HFF-Myc (cell line): ENCODE measurements at places on chromosomes 7 and 10.

- no peak for DNase-seq
Measured at GRCh38 chr10:89163265-89163995, 43.7 kb downstream of the CH25H start.

DNA sequence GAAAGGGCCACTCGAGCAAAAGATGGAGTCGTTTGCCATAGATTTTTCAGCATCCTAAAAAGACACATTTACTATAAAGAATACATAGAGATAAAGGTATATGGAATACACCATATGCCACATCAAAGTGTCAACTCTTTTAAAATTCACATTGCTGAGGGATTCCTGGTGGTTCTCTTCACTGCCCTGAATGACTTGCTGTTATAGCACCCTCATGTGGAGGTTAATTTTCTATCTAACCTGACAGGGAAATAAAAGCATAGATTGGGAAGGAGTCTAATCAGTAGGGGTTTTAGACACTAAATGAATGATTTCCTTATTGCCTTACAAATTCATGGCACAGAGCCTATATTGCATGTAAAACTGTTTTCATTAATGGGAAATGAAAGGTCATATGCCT is 25.9 kb downstream of the DNAH11 start:
- DNase-seq = no peak

- DNase-seq = no peak
Measured at GRCh38 chr7:77747178-77747577, 50.9 kb downstream of the RSBN1L start.

DNA sequence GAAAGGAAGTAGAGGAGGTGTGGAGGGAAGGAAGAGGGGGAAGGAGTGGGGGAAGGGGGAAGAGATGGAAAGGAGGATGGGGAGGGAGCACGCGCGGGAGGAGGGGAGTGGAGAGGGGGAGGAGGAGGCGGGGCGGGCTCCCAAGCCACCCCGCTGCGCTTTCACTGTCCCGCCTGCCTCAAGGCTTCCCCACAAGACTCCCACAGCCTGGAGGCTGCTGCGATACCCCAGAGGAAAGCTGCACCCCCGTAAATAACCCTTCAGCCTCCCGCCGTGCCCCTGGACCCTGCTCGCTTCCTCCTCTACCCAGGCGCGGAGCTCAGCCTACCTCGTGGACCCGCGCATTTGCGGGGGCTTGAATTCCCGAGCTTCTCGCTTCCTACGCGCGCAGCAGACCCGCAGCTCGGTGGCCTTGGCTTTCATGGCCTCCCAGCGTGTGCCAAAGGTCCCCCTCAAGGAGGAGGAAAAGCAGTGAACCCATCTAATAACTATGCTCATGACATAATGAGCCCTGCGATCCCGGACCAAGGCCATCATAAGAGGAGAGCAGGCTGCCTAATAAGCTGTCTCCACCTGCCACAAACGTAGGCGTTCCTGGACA is at the start of gene C10orf67:
TSS of gene C10orf67 (minus strand) at position 557 of the 601 bp plus-strand sequence. CDS start at position 534, 23 bp downstream.
- DNase-seq = no peak

GRCh38 chr7:117550625-117551024 is 70.8 kb downstream of the CFTR start:
- no peak for DNase-seq

DNA sequence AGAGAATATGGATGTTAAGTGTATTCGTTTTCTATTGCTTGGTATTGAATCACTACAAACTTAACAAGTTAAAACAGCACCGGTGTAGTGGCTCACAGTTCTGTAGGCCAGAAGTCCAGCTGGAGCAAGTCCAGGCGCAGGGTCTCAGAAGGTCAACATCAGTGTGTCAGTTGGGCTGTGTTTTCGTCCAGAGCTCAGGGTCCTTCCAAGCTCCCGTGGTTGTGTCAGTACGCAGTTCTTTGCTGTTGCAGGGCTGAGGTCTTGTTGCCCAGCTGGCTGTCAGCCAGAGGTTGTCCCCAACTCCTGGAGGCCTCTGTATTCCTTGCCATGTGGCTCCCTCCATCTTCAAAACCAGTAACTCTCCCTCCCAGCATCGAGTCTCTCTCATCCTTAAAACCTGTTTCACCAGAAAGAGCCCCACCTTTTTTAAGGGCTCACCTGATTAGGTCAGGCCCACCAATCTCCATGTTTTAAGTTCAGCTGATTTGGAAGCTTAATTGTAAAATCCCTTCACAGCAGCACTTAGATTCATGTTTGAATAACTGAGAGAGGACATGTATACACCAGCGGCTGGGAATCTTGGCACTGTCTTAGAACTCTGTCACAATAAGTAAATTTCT is 26.8 kb downstream of the ACADSB start:
- DNase-seq = no peak

DNA sequence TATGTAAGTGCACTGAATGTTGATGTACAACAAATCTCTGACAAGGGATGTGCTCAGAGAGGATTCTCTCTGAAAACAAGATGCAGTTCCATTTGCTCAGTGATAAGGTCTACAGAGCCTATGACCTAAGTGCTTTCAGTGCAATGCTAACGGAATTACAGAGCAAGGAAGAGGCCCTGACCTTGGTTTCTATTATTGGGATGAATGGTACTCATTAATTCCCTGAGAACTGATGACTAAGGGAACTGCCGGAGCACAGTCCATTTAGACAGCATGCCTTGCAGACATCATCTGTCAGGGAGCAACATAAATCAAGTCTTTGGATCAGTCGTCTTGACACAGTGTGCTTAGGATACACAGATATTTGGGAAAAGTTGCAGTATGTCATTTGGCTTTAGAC is 340.8 kb downstream of the PHTF2 start:
- DNase-seq = peak; percentile 59

DNA sequence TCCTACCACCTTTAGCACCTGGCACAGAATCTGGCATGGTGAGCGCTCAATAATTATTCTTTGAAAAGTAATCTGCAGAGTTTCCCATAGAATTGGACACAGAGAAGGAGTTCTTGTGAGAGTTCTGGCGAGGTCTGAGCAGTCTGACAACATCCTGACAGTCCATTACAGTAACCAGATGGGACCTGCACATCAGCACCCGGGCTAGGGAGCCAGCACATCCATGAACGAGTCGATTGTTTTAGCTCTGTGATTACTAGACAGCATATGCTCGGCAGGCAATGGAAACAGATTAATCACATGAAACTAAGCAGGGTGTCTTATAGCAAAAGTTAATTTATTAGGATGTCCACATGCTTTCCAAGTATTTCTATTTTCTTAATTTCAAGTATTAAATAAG is 96.7 kb downstream of the SEMA3D start:
- DNase-seq = no peak

- no peak for DNase-seq
Measured at GRCh38 chr10:12507165-12507850, 158.0 kb downstream of the CAMK1D start.

- no peak for DNase-seq
Measured at GRCh38 chr10:34217524-34217923, 597.6 kb downstream of the PARD3 start.

DNA sequence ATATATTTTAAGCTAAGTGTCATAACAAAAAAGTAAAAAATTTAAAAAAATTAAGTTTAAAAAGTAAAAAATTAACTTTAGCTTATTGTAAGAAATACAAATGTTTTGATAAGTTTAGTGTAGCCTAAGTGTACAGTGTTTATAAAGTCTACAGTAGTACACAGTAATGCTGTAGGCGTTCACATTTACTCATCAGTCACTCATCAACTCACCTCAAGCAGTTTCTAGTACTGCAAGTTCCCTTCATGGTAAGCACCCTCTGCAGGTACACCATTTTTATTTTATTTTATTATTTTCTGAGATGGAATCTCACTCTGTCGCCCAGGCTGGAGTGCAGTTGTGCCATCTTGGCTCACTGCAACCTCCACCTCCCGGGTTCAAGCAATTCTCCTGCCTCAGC is 316.0 kb downstream of the FGFR2 start:
- no peak for DNase-seq

DNA sequence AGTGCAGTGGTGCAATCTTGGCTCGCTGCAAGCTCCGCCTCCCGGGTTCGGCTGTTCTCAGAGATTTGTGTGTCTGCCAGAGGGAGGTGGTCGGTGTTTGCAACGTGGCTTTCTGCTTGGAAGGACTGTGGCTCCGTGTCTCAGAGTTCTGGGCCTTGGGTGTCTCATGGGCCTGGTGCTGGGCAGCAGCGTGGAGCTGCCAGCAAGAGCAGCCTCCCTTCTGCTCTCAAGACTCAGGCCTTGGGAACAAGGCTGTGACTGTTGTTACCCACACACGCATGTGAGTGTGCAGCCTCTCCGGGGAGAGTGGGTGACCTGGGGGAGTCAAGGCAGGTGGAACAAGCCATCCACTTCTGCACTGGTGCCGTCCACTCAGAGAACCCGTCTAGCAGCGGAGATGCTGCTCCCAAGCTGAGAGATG is 52.0 kb downstream of the VIPR2 start:
- no peak for DNase-seq

GRCh38 chr7:8120390-8121058 is 141.4 kb downstream of the ICA1 start:
- DNase-seq = no peak

GRCh38 chr10:28396331-28396730 is 93.5 kb upstream of the MPP7 start:
- peak; percentile 61 for DNase-seq

DNA sequence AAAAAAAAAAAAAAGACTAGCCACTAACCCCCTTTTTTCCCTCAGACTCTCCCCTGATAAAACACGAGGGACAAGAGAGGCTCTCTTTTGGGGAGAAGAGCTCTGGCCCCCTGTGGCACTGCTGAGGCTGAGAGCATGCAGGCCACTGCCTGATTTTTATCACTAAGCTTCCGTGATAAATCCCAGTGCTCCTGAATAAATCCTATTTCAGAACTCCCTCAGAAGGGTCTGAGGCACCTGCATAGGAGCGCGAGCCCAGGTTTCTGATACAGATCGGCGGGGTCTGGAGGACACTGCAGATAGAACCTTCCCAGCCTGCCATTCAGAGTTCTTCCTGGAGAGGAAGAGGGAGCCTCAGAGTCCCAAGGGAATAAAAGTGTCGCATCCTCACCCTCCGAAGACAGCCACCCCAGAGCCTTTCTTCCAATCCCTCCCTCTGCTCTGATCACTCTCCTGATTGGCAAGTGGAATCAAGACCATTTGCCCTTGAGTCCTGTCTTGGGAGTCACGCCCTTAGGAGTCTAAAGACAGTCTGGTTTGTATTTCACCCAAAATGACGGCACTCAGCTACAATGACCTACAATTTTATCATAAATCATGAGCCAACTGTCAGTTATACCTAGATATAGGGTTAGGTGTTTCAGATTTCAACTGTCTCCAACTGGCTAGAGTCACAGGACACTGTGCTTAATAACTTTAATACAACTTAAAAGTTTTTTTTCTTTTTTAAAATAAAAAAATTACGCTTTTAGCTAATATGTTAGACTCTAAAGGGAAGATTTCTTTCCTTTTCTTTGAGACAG is 153.5 kb downstream of the RNF216 start:
- no peak for DNase-seq

DNA sequence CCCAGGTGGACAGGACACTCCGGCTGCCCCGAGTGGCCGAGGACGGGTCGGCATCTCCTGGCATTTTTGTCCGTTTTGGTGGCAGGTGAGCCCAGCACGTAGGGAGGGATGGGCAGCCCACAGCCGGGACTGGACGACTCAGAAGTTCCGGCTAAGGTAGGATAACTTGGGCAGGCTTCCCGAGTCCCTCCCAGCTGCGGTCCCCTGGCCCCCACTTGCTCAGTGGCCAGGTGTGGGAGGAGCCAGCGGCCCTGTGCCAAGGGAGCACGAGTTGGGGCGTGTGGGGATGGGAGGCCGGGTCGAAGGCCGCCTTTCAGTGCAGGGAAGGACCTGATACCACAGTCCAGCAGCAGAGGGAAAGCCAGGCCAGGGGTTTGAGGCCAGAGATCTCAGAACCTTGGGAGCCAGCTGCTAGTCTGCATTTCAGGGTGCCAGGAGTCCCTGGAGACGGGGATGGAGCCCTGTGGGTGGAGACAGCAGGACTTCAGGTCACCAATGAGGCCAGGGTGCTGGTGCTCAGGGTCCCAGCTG is 58.5 kb downstream of the PWWP2B start:
- DNase-seq = no peak

GRCh38 chr10:117410557-117410956 is 35.3 kb upstream of the PDZD8 start:
- no peak for DNase-seq

DNA sequence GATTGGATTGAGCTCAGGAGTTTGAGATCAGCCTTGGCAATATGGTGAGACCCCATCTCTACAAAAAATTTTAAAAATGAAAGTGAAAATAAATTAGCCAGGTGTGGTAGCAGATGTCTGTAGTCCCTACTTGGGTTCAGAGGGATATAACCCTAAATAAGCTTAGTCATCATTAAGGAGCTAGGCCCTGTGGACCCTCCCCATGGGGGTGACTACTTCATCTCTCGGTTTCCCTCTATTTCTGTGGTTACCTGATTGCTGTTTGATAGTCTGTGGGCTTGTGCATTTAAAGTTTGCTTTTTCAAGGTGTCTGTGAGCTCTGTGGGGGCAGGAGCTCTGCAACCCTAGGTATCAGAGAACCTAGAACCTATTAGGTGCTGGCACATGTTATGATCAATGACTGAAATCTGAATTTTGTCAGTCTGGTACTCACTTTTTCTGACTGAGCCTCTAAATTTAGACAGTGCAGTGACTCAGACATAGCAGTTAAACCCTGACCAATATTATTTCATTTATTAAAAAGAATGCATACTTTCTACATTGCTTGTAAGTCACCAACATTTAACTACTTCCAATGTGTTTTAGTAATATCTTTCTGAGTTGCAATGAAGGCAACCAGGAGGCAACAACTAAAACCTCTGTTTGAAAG is 8.1 kb upstream of the CUZD1 start:
- DNase-seq = no peak

- DNase-seq = no peak
Measured at GRCh38 chr10:87927091-87927490, 63.7 kb downstream of the PTEN start.

DNA sequence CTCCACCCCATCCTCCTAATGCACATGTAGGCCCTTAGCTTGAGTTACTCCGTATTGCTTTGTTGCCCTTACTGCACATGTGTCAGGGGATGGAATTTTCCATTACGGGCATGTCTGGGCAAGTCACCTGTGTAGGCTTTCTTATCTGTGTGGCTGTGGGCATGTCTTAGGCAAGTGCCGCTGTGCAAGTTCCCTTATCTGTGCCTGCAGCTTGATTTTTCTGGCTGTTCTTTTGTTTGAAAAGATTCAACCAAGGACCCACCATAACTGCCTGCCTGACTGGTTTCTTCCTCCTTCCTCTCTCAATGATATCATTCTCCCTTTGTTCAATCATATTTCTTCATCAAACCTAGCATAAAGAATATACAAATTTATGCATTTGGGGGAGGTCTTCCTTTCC is 88.5 kb downstream of the AKR1D1 start:
- DNase-seq = peak; percentile 15

GRCh38 chr10:71816936-71817618 is 34.0 kb downstream of the PSAP start:
- no peak for DNase-seq

GRCh38 chr10:44929356-44930255 is 18.5 kb downstream of the TMEM72 start:
- no peak for DNase-seq

- DNase-seq = no peak
Measured at GRCh38 chr10:74330646-74331045, 179.6 kb downstream of the ADK start.

- peak; percentile 66 for DNase-seq
Measured at GRCh38 chr10:77702166-77702565, 64.6 kb upstream of the KCNMA1 start.
